Astrocyte of the cerebellum (primary cell): ENCODE measurements at places on chromosomes 5 and 9.

- no peak for DNase-seq
These were observed 54.9 kb upstream of the DAB2IP start for GRCh38 chr9:121596515-121596914.

DNA sequence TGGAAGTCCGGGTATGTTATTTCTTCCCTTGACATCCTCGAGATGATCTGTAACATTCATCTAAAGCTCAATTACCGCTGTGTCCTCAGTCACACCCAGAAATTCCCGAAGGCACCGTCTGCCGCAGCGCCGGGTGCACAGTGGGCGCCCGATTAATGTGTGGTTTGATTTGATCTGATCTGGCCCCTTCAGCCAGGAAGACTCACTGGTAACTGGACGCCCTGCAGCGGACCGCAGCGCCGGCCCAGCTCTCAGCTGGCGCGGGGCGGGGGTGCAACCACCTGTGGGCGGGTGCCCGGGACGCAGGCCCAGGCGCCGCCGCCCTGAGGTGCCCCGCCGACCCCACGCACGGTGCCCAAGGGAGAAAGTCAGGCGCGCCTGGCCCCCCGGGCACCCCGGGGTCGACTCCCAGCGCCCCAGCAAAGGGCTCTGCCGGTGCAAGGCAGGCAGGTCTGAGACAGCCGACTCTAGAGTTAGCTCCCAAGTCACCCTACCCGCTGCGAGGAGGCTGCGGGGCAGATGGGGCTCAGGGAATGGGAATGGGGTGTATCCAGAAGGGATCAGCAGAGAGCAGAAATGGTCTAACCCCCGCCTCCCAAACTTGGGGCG, 1.7 kb downstream of the EPB41L4B start:
- no peak for DNase-seq

DNA sequence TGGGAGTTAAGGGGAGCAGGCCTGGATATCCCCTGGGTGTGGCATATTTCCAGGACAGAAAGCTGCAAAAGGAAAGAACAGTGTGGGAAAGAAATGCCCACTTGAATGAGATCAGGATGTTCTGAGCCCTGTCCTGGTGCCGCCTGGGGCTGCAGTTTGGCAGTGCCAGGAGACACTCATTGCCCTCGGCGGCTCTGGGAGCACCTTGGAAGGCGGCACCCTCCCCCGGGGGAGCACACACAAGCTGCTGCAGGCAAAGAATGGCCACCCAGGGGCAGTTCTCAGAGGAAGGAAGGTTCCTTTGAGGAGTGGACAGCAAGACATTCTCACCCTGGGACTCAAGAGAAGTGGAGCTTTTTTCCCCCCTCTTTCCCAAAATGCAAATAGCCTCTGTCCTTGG, 305.3 kb downstream of the NTRK2 start:
- no peak for DNase-seq

- no peak for DNase-seq
These were observed 49.9 kb upstream of the NIPBL start for GRCh38 chr5:36826694-36827093.

GRCh38 chr5:407801-408268, 35.1 kb upstream of the EXOC3 start:
- DNase-seq, result no peak

- no peak for DNase-seq
These were observed 17.8 kb downstream of the C9orf85 start for GRCh38 chr9:71929223-71929622.

- DNase-seq, result no peak
These were observed 75.0 kb downstream of the GCNT1 start for GRCh38 chr9:76534026-76534425.

DNA sequence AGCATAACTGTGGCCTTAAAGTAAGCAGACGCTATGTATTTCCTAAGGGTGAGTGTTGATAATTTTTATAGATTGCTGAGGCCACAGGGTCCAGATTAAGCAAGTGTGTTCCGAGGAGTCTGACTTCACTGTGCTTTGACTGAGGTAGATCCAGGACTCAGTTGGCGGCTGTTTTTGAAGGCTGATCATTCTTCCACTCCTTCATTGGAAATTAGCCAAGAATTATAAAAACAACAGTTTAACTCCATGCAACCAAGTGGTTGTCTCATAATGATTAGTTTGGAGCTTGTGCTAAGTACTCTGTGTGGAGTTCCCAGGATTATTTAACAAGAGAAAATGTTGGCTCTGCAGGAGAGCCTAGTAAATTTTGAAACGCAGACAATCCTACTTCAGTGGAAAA, 19.1 kb downstream of the IQGAP2 start:
- no peak for DNase-seq

DNA sequence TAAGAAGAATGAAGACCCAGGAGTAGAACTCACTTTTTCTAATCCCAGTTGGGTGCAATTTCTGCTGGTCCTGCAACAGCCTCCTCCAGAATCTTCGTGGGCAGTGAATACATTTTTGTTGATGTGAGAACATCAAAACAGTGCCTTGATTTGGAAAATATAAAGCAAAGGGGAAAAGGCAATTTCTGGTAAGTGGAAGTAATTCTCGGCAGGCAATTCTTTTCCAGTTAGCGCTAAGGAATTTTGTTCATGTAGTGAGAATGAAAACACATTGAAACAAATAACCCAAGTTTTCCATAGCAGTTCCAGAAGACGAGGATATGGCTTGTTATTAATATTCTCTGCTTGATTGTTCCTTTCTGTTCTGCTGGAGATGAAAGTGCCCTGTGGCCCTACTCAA, 178.7 kb downstream of the SPATA31D1 start:
- DNase-seq, result no peak

- no peak for DNase-seq
These were observed 2.1 kb upstream of the MCC start for GRCh38 chr5:113490317-113490716.

DNA sequence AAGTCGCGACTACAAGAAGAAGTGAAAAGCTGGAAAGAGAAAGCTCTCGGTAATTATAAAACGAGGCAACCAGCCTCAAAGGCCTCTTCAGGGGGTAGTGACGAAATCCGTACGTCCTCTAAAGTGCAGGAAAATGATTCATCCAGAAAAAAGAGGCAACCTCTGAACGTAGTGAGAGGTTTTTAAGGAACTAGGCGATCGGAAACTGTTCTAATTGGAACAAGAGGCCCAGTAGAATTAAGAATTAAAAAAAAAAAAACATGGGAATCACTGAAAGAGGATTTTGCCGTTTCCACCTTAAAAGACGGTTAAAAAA, 1.0 kb downstream of the CSNK1A1 start:
- peak; percentile 57 for DNase-seq

GRCh38 chr9:93451849-93452709, 594 bp downstream of the FAM120A start:
- DNase-seq, result no peak

DNA sequence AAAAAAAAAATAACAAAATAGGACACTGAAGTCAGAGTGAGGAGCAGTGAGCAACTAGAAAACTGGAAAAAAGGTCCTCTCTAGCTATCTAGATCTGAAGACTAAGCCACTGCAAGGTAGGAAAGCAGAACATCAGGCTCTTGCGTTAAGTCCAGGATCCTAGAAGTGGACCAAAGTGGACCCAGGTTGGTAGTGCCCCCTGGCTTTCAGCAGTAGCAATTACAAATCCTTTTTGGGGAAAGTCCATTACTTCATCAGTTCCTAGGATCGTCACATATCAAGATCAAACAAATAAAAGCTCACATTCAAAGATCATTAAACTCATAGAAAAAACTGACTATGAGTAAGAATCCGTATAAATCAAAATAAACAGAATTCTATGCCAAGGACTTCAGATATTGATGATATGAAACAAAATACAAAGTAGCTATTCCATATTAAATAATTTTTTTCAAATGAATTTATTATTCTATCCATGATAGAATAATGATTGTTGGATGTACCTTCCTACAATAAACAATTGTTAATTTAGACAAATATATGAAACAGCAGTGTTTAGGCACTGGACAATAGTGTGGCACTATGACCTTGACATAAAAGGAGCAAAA, 6.5 kb upstream of the RICTOR start:
- no peak for DNase-seq

GRCh38 chr9:127197861-127198430, 66.6 kb upstream of the GARNL3 start:
- DNase-seq, result no peak

DNA sequence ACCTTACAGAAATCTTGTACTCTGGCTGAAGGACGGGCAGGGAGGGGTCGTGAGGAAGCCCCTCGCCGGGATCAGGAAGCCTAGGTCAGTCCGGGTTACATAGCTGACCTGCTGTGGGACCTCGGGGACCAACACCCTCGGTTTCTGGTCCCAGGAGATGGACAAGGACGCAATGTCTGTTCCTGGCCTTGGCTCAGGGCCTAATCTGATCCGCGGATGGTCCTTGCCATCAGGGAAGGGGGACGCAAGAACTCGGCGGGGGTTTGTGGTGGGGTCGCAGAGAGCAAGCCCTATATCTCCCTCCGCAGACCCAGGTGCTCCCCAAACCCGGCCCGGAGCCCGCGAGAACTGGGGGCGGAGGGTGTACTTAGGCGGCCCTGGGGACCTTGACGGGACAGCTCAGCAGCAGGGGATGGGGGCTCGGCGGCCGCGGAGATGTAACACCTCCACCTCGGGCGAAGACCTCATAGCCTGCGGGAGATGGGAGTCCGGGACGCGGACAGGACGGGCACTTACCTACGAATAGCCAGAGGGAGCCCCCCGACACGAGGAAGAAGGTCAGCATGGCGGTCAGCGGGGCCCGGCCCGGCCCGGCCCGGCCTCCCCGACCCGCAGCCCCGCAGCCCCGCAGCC, 353 bp downstream of the ACSL6 start:
- DNase-seq, result no peak

- DNase-seq, result no peak
These were observed 253.9 kb upstream of the PCSK5 start for GRCh38 chr9:75636427-75637045.

GRCh38 chr9:69975681-69976080, 68.0 kb upstream of the MAMDC2 start:
- DNase-seq, result peak; percentile 82

GRCh38 chr9:34185778-34186551, 7.1 kb downstream of the UBAP1 start:
- DNase-seq, result peak; percentile 97

GRCh38 chr9:103203172-103203571, 208.0 kb downstream of the CYLC2 start:
- no peak for DNase-seq

- no peak for DNase-seq
These were observed 287.2 kb upstream of the ZNF608 start for GRCh38 chr5:125033602-125034001.

- DNase-seq, result no peak
These were observed 30.2 kb upstream of the WWC1 start for GRCh38 chr5:168261227-168261571.

DNA sequence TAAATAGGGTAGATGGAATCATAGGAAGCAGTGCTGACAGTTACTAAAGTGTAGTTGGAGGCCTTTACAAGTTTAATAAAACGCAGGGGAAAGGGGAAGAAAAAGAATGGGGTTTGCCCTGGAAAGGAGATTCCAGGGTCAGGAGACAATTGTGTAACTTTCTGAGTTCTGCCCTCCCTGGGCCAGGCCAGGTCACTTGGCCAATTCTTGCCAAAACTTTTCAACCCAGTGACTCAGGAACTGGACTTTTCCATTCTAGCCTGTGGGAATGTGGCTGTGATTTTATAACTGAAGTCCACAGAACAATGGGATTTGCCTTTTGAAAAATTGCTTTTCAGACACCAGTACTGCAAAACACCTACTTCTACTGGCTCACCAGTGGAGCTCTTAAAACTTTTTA, 289.8 kb upstream of the ANKRD55 start:
- no peak for DNase-seq

GRCh38 chr9:126927419-126927818, 12.8 kb downstream of the RALGPS1 start:
- no peak for DNase-seq

GRCh38 chr5:56601641-56602071, 213.7 kb upstream of the MAP3K1 start:
- peak; percentile 63 for DNase-seq
